CD4-positive, alpha-beta T cell treated with Interferon alpha-2 for 1 hour (primary cell): ENCODE measurements at places on chromosomes 11 and 22.

DNA sequence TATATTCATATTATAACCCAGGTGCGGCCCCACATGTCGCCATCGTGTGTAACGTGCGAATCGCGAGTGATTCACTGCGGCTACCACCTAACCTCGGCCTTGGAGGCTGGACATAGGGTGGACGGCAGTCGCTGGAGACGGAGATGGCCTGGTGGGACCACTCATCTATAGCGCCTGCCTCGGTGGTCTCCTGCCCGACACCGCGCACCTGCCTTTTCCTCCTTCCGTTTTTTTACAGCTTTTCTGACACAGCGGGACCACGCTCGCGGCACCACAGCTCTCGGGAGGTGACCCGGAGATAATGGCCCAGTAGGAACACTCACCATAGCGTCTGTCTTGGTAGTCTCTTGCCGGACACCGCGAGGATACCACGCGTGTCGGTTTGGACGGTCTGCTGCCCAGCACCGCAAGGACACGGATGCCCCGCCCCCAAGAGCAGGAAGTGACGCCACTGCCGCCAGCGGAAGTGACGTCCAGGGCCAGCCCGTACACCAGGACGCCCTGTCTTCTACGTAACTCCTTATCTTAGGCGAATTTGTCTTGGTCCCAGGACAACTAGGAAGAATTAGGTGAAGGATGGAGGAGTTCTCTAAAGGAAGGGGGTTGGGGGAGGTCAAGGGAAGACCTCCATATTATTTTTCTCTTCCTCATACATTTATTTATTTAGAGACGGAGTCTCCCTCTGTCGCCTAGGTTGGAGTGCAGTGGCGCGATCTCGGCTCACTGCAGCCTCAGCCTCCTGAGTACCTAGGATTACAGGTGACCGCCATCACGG, 6.4 kb downstream of the SNU13 start:
- DNase-seq, result peak; percentile 87

GRCh38 chr11:117662671-117663269, 134.2 kb downstream of the DSCAML1 start:
- no peak for DNase-seq

DNA sequence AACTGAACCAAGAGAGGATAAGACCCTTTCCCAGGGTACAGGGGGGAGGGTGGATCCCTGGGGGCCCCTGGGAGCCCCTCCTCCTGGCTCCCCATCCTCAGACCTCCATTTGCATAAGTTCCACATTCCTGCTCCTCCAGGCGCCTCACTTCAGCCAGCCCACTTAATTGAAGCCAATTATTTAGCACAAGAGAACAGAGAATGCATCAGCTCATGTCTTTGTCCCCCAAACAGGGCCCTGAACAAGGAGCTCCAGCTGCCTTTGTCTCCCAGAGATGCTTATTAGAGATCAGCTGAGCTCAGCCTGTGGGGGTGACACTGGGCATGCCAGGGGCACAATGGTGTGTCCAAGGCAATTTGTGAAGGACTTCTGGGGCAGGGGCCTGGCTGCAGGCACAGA, 89.9 kb upstream of the PRDM11 start:
- no peak for DNase-seq

GRCh38 chr11:80107415-80107814, 666.6 kb upstream of the TENM4 start:
- DNase-seq, result no peak

DNA sequence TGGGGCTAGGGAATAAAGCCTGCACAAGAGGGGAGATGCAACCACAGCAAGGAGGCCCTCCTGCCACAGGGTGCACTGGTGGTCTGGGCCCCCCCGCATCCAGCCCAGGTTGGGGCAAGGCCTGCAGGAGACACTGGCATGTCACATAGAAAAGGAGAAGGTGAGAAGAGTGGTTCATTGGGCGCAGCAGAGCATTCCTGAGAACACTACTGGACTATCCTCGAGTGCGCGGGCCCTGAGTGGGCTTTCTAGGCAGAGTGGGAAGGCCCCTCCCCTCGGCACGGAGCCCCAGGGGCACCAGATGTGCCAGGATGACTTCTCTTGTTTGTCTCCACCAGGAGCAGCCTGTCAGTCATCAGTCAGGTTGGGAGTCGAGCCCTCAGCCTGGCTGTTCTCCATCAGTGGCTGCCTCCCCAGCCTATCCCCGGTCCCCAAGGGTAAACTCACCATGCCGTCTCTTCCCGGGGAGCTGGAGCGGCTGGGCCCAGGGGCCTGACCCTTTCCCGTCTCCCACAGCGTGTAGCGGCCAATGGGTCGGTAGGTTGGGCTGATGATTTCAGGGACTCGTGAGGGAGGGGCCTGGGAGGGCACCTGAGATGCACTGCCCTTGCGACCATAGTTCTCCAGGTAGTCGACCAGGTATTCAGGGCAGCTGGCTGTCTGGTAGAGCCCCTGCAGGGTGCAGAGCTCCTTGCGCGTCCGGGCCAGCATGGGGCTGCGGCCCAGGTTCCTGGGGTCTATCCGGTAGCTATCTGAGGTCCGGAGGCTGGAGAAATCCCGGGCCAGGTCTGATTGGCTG, 9.0 kb downstream of the USP2 start:
- no peak for DNase-seq

- DNase-seq, result no peak
Measured at GRCh38 chr11:96001037-96001436, 77.1 kb upstream of the MTMR2 start.

GRCh38 chr11:16987205-16987568, 27.0 kb downstream of the PLEKHA7 start:
- DNase-seq, result no peak

GRCh38 chr11:64767344-64768299, 7.8 kb upstream of the PYGM start:
- DNase-seq, result peak; percentile 85

- DNase-seq, result no peak
Measured at GRCh38 chr11:134399996-134400395, 12.0 kb downstream of the B3GAT1 start.

- no peak for DNase-seq
Measured at GRCh38 chr11:133705074-133705648, 140.2 kb downstream of the SPATA19 start.

DNA sequence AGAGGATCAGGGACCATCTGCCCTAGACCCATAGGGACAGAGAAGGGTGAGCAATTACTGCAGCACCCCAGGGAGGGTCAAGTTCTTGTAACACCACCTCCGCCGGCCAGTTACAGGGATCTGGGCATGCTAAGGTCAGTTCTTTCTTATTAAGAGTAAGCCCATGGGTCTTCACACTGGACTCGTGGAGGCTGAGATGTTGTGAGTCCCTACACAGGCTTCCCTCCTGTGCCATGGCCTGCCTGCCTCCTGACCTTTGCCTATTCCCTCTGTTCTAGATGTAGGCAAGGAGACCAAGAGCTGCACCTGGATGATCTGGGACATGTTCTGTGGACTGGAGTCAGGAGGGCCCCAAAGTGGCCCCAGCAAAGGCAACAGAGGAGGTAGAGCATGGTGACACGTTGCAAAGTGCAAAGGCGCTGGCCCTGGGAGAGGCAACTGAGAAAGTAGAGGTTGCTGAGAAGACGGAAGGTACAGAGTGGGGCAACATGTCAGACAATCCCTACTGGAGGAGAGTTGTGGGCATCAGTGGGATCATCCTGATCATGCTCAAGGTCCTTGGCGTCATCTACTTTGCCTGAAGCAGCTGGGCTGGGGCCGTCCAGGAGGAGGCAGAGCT, 16.3 kb upstream of the GNAZ start:
- no peak for DNase-seq

DNA sequence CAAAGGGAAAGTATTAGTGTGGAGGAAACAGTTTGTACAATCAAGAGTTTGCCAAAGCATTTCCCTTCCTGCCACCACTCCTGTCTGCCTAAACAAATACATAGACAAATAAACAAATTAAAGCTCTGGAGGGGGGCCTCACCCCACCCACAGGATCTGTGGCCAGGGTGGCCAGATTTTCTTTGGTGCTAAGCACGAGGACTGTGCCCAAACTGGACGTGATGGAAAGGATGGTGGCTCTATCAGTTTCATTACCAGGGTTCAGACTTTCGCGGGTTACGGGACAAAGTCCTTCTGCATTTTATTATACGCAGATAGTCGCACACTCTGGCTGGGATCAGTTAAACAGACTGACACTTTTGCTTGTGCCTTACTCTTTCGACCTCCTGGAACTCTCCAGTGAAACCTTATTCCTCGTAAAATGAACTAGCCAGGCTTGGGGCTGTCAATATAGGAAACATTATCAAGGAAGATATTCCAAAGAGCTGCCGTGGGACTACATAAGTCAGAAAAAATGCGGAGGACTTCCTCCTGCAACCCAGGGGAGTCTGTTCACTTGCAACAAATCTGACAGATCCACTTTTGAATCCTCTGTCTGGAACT, 11.2 kb downstream of the BARX2 start:
- DNase-seq, result no peak

- DNase-seq, result peak; percentile 11
Measured at GRCh38 chr11:114315749-114316368, 19.7 kb downstream of the NNMT start.

- peak; percentile 78 for DNase-seq
Measured at GRCh38 chr11:69101115-69101791, 52.5 kb downstream of the TPCN2 start.

DNA sequence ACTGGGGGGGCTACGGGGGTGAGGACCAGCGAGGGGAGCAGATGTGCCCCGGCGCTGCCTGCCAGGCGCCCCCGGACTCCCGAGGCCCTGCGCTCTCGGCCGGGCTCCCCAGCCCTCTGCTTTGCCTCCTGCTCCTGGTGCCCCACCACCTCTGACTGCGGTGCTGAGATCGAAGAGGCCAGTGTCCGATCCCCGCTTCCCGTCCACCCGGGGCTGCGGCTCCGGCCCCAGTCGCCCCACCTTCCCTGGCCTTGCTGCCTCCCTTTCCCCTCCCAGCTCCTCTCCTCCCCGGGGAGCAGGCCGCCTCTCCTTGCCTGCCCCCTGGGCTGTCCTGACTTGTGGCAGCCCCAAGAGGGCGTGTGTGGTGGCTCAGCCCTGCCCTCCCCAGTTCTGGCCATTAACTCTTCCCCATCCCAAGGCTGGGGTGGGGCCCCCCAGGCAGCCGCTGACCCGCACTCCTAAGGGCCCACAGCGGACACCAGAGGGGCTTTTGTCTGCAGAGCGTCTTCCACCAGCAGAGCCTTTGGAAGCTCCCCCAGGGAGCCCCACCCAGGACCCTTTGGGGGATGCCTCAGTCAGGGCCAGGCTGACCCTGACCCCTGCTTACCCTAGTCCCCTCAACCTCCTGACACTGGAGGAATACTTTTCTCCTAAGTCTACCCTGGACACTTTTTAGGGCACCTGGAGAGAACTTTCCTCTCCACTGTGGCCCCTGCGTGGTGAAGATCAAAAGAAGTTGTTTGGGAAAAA, 16.6 kb downstream of the RTN4RL2 start:
- no peak for DNase-seq

DNA sequence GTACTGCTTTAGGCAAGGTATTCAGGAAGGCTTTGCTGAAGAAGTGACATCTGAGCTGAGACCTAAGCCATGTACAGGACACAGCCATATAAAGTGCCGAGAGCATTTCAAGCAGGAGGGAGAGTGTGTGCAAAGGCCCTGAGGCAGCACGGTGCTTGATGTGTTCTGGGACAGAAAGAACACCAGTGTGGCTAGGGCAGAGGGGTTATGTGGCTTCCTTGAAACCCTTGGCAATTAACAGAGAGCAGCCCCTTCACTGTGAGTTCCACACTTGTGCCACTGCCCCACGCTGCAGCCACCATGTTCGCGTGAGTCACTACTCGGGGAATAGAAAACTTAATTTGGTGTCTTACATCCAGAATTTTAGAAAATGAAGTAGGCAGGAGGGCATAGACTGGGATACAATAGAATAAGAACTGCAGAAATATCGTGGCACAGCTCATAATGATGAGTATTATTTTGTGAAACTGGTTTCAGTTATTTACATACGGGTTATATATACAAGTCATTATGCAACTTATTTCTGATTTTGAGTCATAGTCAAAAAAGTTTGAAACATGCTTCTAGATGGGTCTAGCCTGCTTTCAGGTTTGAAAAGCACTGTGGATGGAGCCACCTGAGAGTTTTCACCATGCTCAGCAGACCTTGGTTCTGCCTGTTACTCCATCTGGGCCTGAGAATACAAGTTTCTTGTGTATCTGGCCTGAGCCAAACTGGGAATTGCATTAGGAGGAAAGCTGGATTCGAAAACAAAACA, 11.8 kb downstream of the IL10RA start:
- DNase-seq, result no peak

DNA sequence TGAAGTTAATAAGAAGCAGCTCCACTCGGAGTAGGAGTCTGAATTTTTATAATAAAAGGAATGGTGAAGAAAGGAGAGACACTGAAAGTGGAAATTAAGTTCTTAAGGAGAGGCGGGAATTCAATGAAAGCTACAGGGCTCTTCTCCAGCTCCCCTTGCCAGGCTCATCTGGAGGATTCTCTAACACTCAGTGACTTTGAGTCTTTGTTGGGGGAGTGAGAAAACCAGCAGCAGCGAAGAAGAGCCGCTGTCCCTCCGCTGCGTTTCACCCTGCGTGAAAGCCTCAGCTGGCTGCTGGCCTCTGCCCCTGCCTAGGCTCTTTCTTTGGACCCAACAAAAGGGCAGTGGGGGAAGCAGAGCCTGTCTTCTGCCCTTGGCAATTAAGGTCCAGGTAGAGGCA, 113.0 kb downstream of the NTM start:
- DNase-seq, result no peak

- no peak for DNase-seq
Measured at GRCh38 chr11:31802000-31802551, 9.0 kb downstream of the PAX6 start.

DNA sequence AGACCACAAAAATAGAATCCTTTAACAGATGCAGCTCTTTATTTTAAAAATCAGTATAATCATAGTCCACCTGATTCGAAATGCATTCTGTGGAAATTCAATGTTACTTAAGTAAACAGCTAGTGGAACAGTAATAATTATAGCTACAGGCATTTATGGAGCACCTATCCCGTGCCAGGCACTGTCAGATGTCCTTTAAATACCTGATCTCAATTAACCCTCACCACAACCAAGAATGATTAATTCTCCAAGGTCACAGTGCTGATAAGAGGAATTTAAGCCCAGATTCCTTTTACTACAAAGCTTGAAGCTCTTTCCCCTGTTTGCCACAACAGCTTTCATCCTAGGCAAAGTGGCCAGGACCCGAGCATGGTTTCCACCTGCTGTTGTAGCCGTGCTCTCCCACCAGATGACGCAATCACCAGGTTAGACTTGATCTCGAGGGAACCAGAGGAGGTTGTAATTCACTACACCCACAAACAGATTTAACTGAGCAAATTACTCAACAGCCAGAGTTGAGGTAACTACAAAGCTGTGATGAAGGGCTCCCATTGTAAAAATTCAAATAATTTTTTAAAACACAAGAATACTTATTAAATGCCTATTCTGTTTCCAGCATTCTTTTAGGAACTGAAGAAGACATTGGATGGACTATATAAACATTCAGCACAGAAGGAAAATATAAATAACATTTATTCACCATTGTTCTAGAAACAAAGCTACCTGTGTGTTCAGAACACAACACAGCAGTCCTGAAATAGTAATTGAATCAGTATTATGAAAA, 10.3 kb downstream of the PRDM10 start:
- DNase-seq, result peak; percentile 24

GRCh38 chr22:49756201-49756600, 71.5 kb downstream of the BRD1 start:
- DNase-seq, result no peak
